ENCODE measurements at places on chromosomes 6 and 20.
A peak's percentile ranks its signal among the peaks of the same experiment; 100 is the strongest.

DNA sequence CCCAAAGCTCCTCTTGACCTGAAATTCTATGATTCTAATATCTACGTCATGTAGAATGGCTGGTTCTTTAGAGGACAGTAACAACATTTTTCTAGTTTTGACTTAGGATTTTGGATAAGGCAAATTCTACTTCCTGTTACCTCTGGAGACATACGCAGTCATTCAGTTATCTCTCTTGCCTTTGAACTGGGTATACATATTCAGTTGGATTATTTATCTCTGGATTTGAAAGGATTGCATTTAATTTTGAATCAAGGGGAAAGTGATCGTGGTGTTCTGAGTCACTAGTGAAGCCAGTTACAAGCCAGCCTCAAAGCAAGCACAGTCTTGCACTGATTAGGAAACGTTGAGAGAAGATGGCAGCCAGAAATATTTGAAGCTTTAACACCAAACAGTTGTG lies 35.3 kb upstream of the BCAS1 start:
- DNase-seq: no peak

GRCh38 chr6:6823030-6823429 lies 234.5 kb downstream of the LY86 start:
- no peak for DNase-seq

DNA sequence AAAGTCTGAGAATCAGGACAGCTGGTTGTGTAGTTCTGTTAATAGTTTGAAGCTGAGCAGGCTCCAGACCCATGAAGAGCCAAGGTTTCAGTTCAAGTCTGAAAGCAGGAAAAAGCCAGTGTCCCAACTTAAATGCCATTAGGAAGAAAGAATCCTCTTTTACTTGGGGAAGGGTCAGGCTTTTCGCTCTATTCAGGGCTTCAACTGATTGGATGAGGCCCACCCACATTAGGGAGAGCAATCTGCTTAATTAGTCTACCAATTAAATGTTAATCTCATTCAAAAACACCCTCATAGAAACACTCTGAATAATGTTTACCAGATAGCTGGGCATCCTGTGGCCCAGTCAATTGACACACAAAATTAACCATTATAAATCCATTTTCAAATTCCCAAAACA lies 462.2 kb downstream of the EPM2A start:
- DNase-seq: no peak

GRCh38 chr6:90397929-90398674 lies 101.5 kb upstream of the BACH2 start:
- DNase-seq: peak; percentile 86

DNA sequence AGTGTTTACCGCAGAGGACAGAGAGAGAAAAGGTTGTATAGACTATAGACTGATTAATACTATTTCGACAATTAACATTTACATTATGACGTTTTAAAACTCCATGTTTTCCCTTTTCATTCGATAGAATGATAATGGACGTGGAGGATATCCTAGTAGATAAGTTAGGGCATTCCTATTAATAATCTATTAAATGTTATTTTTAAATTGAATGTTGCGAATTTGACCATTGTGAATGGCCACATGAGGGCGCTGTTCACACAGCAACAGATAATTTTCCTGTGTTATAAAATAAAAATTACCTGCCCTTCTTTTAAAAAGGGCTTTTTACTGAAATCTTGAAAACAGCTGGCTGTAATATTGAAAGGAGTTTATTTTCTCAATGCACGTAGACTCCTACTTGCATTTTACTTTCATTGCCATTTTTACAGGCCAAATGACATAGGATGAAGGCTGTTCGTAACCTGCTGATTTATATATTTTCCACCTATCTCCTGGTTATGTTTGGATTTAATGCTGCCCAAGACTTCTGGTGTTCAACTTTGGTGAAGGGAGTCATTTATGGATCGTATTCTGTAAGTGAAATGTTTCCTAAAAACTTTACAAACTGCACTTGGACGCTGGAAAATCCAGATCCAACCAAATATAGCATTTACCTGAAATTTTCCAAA lies 3.3 kb downstream of the ADGRB3 start:
- no peak for DNase-seq

Data from CD4-positive, alpha-beta T cell treated with Interleukin-6 at 100 ng/mL for 8 hours (primary cell).